Chondrocyte (in vitro differentiated cells): ENCODE measurements at places on chromosomes 4 and X. TPM values are rescaled to one million over a fixed set of nuclear protein-coding genes. Genes with fewer than 3 reads are reported as not detected.

Gene SRPX2
- 10.0 to 21.1 TPM (median 10.8 TPM) in 3 replicates for total RNA-seq

Gene P2RY4
- not detected in 3 replicates for total RNA-seq

Gene POU3F4
- total RNA-seq = not detected in 3 replicates

GRCh38 chr4:175824076-175824475 is 12.0 kb upstream of the GPM6A start:
- H3K36me3 ChIP-seq = no peaks in the 10 kb centered on the region
- DNase-seq = no peak
- H3K27me3 ChIP-seq = peaks cover 9% of the 10 kb centered on the region

DNA sequence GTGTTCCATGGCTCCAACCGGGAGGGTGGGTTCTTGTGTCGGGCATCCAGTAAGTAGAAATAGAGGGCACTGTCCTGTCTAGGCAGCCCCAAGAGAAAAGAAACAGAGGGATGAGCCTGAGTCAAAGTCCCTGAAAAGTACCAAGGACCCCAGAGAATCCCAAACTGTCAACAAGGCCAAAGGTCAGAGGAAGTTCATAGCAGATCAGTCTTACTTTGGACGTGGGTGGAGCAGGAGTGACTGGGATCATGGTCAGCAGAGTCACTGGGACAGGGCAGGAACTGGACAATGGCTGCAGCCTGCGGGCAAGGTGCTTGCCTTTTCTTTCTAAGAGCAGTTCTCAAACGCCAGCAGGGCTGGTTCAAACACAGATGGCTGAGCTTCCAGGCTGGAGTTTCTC is 17.3 kb downstream of the F11 start:
- H3K27me3 ChIP-seq = peaks cover 5% of the 10 kb centered on the region
- H3K36me3 ChIP-seq = no peaks in the 10 kb centered on the region
- DNase-seq = no peak
- H3K4me1 ChIP-seq = no peaks in the 10 kb centered on the region
- no peak overlapping the region for H3K4me3 ChIP-seq

GRCh38 chrX:38375891-38376290 is 23.5 kb downstream of the OTC start:
- peaks cover 7% of the 10 kb centered on the region for H3K27me3 ChIP-seq
- no peak overlapping the region for H3K4me3 ChIP-seq
- DNase-seq = no peak
- H3K27ac ChIP-seq = no peak overlapping the region
- H3K36me3 ChIP-seq = no peaks in the 10 kb centered on the region

DNA sequence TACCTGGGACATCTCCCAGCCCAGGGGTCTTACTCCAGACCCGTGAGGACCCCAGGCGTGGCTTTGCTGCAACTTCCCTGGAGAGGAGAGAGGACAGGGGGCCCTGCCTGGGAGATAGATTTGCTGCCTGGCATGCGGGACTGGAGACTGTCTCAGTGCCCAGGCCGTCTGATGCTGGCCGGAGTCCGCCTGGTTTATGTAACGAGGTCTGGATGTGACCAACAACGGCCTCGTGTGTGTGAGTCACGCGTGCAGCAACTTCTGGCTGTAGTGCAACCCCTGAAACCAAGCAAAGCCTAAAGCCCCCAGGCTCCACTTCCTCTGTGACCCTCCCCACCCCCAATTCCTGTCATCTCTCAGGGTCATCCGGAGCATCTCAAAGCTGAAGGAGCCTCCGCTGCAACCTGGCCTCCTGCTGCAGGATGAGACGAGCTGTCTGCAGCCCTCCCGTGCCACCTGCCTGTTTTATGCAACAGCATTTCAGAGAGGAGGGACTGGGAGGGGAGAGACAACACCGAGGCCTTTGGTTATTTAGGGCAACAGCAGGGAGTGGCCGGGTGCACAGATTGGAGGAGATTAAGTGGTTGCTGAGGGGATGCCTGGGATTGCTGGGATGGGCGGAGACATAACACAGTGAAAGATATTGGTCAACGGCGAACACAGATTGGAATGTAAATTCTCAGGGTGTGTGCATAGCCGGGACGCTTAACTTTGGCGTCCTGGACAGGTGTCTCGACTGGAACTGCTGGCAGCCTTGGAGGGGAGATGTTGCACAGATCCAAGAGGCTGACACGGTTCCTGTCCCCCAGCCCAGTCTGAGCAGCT is 16.0 kb downstream of the XG start:
- no peak overlapping the region for H3K4me3 ChIP-seq
- H3K27ac ChIP-seq = no peak overlapping the region
- no peaks in the 10 kb centered on the region for H3K36me3 ChIP-seq
- peaks cover 7% of the 10 kb centered on the region for H3K27me3 ChIP-seq

GRCh38 chr4:122163301-122163700 is 11.2 kb downstream of the BLTP1 start:
- no peak for DNase-seq
- peaks cover 37% of the 10 kb centered on the region for H3K4me1 ChIP-seq
- no peaks in the 10 kb centered on the region for H3K27me3 ChIP-seq
- H3K4me3 ChIP-seq = no peak overlapping the region

GRCh38 chr4:7843831-7844593 is 95.6 kb downstream of the AFAP1 start:
- H3K27me3 ChIP-seq = no peaks in the 10 kb centered on the region
- no peak for DNase-seq
- H3K36me3 ChIP-seq = peaks cover 34% of the 10 kb centered on the region
- peaks cover 68% of the 10 kb centered on the region for H3K4me1 ChIP-seq
- peak overlapping the region; percentile 99 for H3K27ac ChIP-seq

- peak overlapping the region; percentile 79 for H3K27ac ChIP-seq
- H3K4me1 ChIP-seq = peaks cover 19% of the 10 kb centered on the region
- peaks cover 3% of the 10 kb centered on the region for H3K36me3 ChIP-seq
- DNase-seq = no peak
Observed at GRCh38 chr4:83358410-83358809, 23.8 kb upstream of the HPSE start.
